Dermis blood vessel endothelial cell (primary cell): ENCODE measurements at places on chromosomes 13 and 19. TPM values are rescaled to one million over a fixed set of nuclear protein-coding genes. Genes with fewer than 3 reads are reported as not detected.

The HTR2A gene
- total RNA-seq: not detected in 2 replicates

The PTPRS gene
- 17.5 and 26.2 TPM in 2 replicates for total RNA-seq

The NMRK2 gene
- total RNA-seq: not detected in 2 replicates

The LRRC8E gene
- 0.51 TPM in 2 replicates for total RNA-seq

The CEACAM3 gene
- not detected in 2 replicates for total RNA-seq

The IZUMO2 gene
- total RNA-seq: not detected in 2 replicates

The OLFM2 gene
- total RNA-seq: 0.65 and 2.2 TPM in 2 replicates

The LRFN3 gene
- total RNA-seq: 3.6 and 3.7 TPM in 2 replicates

The ZNF471 gene
- total RNA-seq: 2.4 and 3.2 TPM in 2 replicates

The KCNJ14 gene
- 0.33 and 0.51 TPM in 2 replicates for total RNA-seq

GRCh38 chr13:28623782-28624706, 34.9 kb upstream of the POMP start:
- DNase-seq: no peak

GRCh38 chr13:42119041-42119440, 70.6 kb downstream of the DGKH start:
- no peak for DNase-seq

GRCh38 chr19:16319481-16319880, 5.1 kb upstream of the KLF2 start:
- DNase-seq: peak; percentile 49

DNA sequence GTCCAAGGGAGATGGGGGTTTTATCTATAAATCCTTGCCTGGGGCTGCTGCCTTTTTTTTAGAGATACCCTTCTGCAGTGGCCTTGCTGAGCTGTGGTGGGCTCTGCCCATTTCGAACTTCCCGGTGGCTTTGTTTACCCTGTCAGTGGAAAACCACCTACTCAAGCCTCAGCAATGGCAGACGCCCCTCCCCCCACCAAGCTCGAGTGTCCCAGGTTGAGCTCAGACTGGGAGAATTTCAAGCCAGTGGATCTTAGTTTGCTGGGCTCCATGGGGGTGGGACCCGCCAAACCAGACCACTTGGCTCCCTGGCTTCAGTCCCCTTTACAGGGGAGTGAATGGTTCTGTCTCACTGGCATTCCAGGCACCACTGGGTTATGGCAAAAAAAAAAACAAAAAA, 21.6 kb downstream of the LGALS13 start:
- DNase-seq: no peak

GRCh38 chr19:57747472-57747807, 825 bp downstream of the ZNF776 start:
- no peak for DNase-seq

DNA sequence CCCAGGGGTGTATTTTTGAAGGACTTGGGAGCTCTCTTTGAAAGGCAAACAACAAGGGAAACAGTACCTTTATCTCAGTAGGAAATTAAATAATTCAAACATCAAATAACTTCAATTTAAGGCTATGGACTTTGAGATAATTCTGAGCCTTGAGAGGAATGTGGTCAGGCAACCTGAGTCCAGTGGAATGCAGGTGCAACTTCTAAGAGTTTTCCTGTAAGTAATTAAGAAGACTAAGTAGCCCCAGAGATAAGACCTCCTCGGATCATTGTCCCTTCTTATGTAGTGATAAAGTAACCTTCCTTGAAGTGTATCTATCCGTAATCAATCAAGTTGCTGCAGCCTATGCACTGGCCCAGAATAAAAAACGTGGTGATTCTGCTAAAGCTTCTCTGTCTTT, 29.2 kb downstream of the ZNF701 start:
- no peak for DNase-seq

- DNase-seq: no peak
Measured at GRCh38 chr13:93552596-93552995, 326.0 kb downstream of the GPC6 start.

GRCh38 chr13:31036731-31037695, 104.6 kb downstream of the TEX26 start:
- DNase-seq: no peak

DNA sequence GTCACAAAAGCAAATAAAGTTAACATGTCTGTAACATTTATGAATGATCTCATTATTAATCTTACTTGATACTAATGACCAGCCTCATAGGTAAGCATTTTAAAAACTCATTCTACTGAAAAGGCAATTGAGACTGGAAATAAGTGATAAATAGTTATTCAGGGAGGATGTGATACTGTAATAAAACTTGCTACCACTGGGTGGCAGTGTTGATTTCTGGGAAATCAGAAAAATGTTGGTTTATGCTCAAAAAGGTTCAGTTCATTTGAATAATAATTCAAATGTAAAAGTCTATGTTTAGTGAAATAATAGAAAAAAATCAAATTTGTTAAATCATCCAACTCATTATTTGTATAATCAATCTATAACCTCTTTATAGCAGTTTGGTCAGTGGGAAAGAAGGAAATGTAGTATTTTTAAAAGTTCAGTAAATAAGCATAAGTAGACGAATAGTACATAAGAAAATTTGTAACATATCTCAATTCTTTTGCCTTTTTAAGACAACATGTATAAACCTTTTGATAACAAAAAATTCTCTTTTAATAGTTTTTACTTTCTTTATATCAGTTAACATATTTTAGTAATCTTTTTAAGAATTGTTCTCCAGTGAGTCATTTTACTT, 9.6 kb downstream of the ABHD13 start:
- DNase-seq: peak; percentile 71

DNA sequence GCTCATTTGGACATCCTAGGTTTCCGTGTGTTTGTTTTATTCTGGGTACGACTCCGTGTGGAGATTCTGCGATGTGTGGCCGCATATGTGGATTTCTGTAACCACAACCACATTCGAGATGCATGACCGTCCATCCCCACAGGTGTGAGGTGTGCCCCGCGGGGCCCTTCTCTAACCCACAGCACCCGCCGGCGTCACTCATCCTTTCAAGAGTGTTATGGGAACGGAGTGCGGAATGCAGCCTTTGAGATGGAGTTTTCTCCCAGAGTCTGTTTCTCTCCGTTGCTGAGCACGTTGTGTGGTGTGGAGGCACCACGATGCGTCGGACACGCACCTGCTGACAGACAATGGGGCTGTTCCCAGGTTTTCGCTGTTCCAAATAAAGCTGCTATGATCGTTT, 40.0 kb downstream of the C13orf46 start:
- DNase-seq: no peak

- peak; percentile 70 for DNase-seq
Measured at GRCh38 chr13:43804461-43805070, 17.8 kb upstream of the ENOX1 start.

GRCh38 chr13:54150851-54151250, 1122.2 kb downstream of the OLFM4 start:
- no peak for DNase-seq

GRCh38 chr19:10643968-10644259, 10.2 kb upstream of the ILF3 start:
- peak; percentile 27 for DNase-seq

DNA sequence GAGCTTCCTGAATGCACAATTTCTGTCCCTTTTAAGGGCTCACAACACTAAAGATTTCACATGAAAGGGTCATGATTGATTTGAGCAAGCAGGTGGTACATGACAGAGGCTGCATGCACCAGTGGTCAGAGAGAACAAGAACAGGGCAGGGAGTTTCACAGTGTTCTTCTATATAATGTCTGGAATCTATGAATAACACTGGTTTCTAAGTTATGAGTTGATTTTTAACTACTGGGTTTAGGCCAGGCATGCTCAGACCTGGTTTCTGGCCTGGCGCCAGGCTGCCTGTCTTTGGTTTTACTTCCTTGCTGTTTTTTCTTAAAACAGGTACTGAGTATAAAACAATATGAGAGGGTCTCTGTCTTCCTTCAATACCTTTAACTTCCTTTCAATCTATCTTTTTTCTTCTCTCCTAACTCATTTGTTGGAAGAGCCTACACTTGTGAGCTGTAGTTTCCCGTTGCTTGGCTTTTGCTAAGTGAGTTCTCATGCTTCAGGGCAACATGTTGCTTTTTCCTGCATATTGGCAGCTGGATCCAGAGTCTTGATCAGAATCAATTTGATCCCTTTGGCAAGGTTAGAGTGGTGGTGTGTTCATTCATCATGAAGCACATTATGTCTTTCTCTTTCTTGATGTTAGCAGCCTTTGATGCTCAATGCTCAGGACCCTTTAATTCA, 38.5 kb upstream of the FGF14 start:
- no peak for DNase-seq

DNA sequence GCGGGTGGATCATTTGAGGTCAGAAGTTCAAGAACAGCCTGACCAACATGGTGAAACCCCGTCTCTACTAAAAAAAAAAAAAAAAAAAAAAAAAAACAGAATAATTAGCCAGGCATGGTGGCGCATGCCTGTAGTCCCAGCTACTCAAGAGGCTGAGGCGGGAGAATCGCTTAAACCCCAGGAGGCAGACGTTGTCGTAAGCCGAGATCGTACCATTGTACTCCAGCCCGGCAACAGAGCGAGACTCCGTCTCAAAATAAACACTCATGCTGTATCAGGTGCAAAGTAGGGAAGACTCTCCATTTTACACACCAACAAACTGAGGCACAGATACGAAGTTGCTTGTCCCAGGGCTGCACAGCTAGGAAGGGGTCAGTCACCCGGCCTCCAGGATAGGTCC, 15.6 kb downstream of the TLE6 start:
- no peak for DNase-seq

- no peak for DNase-seq
Measured at GRCh38 chr13:61202042-61202441, 213.6 kb downstream of the PCDH20 start.

DNA sequence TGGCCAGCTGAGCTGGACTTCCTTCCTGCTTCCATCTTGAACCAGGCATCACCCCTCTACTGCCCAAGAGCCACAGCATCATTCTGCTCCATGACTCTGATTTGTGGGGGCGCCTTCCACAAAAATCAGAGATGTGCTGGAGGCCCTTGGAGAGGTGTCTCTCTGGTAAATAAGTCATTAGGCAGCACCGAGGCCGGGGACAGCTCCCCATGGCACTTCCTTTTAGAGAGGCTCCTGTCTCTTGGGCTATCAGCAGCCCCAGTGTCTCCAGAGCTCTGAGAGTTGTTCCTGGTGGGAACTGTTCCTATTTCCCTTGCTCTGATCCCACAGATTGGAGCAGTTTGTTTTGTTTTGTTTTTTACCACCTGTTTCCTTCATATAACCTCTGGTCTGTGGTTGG, 19.9 kb downstream of the NWD1 start:
- no peak for DNase-seq

DNA sequence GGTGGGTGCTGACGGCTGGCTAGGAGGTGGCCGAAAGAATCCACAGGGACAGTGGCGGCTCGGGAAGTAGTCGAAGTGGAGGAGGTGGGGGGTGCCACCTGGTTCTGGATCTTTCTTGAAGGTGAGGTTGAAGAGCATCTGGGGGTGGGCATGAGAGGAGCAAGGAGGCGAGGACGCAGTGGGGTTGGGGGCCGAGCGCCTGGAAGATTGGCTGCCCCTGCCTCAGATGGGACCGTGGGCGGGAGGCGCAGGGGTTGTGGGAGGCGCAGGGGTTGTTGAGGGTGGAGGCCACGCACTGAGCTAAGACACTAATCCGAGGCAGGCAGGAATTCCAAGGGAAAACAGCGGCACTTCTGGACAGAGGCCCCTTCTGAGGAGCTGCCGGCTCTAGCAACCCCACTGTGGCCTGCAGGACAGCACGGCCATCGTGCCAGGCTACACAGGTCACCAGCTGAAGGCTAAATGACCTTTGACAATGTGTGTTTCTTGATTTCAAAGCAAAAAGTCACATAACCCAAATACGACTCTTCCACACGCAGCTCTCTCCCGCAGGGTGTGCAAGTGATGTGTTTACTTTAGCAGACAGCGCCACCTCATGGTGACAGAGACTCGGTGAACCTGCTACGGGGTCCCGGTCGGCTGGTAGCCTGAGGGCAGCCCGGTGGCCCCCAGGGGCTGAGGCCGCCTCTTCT, 44.1 kb upstream of the RANBP3 start:
- peak; percentile 92 for DNase-seq

DNA sequence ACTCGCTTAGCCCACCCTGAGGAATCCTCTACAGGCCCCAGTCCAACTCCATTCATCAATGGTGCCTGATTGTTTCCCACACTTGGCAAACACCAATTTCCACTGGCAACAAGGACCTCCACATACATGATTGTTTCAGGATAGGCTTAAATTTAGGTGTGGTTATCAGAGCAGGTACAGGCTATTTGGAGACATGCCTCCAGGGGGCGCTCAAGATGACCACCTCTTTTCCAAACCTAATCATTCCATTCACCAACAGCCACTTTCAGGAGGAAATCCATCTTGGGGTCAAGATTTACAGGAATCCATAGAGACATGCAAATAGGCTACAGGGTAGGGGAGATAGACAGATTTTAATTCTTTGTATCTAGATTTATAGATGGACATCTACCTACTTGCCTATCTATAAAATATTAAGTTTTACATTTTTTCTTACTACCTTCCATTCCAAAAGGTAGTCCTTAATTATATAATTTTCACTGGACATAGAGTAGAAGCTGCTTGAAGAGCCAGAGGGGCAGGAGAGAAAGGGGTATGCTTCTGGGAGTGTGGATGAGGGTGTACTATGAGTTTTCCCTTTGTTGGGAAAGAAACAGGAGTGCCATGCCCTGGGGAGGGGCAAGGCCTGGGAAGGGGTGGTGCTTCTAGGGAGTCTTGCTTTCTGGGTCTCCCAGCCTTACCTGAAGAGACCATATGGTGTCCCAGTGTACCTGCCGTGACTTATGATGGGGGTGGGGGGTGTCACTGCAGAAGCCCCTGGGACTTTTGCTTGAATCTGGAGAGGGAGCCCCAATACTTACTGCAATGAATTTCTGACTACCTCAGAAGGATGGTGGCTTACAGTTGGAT, 14.1 kb upstream of the PCDH8 start:
- peak; percentile 36 for DNase-seq
